A375 (cell line): ENCODE measurements at places on chromosomes 3 and 15. TPM values are rescaled to one million over a fixed set of nuclear protein-coding genes. Genes with fewer than 3 reads are reported as not detected.

STAC gene
- total RNA-seq, result 7.3 and 11.9 TPM in 2 replicates

CCR2 gene
- total RNA-seq, result not detected in 2 replicates

MFAP1 gene
- 25.8 and 27.2 TPM in 2 replicates for total RNA-seq

SNAP23 gene
- 70.8 and 72.3 TPM in 2 replicates for total RNA-seq

TEX55 gene
- total RNA-seq, result not detected in 2 replicates

CLDN18 gene
- not detected in 2 replicates for total RNA-seq

SUCNR1 gene
- not detected in 2 replicates for total RNA-seq

ALDH1L1 gene
- total RNA-seq, result 0.11 TPM in 1 of 2 replicates, not detected in the other

TRPC1 gene
- total RNA-seq, result 5.9 and 10.6 TPM in 2 replicates

RTP1 gene
- total RNA-seq, result not detected in 2 replicates

FRMD5 gene
- 10.7 and 14.9 TPM in 2 replicates for total RNA-seq

MUC20 gene
- total RNA-seq, result 0.19 and 2.4 TPM in 2 replicates

PLAAT1 gene
- 1.2 and 1.5 TPM in 2 replicates for total RNA-seq

ECE2 gene
- total RNA-seq, result not detected in 2 replicates

LRRC3B gene
- total RNA-seq, result not detected in 2 replicates

CIDEC gene
- total RNA-seq, result 0.38 and 0.48 TPM in 2 replicates

PLS1 gene
- 7.4 and 8.8 TPM in 2 replicates for total RNA-seq

OR5K2 gene
- total RNA-seq, result not detected in 2 replicates

DUOXA1 gene
- total RNA-seq, result not detected in 2 replicates

IL17RD gene
- total RNA-seq, result 2.0 TPM in 2 replicates

DAG1 gene
- 112 and 115 TPM in 2 replicates for total RNA-seq
